ENCODE measurements at places on chromosomes 12 and 14. TPM values are rescaled to one million over a fixed set of nuclear protein-coding genes. Genes with fewer than 3 reads are reported as not detected.

The CD163 gene
- total RNA-seq, result 35.0 TPM

The MYH7 gene
- total RNA-seq, result not detected

- no peak for DNase-seq
Measured at GRCh38 chr12:93197067-93197593, 180.6 kb upstream of the NUDT4 start.

The ITGB7 gene
- 410 TPM for total RNA-seq

The TAS2R20 gene
- 3.1 TPM for total RNA-seq

The PLCZ1 gene
- total RNA-seq, result not detected

GRCh38 chr12:113831016-113831415 lies 135.1 kb downstream of the RBM19 start:
- DNase-seq, result no peak

The LRRIQ1 gene
- total RNA-seq, result not detected

DNA sequence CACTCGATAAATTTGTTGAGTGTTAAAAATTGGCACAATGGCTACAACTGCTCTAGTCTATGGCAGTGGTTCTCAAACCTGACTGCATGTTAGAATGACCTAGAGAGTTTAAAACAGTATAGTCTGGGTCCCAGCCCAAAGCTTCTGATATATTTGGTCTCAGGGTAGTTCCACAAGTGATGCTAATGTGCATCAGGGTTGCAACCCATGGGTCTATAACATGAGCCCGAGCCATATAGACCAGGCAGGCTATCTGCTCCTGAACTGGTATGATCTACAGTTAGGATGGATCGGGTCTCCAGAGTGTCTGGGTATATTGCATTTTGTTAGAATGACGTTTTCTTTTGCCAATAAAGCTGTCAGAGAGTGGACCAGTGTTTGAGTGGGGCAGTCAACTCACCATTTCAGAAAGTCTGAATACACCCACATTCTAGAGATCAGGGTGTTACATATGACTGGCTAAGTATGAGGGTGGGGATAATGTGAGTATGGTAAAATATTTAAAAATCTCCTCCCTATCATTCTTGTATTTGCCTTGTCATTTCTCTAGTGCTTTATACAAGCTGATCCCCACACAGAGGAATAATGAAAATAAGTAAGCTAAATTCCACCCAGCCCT lies 80.9 kb downstream of the FRMD6 start:
- DNase-seq, result no peak

DNA sequence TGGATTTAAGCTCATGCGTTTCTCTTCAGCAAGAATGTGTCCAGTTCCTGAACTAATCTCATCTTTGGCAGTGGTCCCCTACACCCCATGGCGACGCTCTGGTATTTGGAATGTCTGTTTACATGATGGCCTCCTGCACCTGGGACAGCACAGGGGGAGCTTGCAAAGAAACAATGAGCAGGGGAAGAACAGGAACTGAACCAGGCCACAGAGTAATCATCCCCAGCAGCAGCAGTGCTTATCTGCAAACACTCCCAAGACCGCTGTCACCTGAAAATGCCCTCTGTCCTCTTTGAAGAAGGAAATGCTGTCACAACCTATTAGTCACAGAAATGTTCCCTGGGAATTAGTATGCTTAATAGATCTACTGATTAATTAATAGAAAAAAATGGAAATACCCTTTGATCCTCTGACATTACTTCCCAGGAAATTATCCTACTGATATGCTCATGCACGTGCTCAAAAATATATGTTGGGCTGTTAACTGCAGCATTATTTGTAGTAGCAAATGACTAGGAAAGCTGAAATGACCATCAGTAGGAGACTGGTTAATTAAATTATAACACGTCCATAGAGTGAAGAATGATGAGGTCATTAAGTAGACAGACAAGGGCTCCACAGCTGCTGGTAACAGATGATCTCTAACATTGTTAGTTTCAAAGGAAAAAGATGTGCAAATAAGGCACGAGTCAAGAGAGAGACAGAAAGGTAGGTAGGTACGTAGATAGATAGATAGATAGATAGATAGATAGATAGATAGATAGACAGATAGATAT lies 279.3 kb upstream of the FLRT2 start:
- DNase-seq, result no peak

- DNase-seq, result no peak
Measured at GRCh38 chr12:49609875-49610154, 4.4 kb upstream of the FAM186B start.

DNA sequence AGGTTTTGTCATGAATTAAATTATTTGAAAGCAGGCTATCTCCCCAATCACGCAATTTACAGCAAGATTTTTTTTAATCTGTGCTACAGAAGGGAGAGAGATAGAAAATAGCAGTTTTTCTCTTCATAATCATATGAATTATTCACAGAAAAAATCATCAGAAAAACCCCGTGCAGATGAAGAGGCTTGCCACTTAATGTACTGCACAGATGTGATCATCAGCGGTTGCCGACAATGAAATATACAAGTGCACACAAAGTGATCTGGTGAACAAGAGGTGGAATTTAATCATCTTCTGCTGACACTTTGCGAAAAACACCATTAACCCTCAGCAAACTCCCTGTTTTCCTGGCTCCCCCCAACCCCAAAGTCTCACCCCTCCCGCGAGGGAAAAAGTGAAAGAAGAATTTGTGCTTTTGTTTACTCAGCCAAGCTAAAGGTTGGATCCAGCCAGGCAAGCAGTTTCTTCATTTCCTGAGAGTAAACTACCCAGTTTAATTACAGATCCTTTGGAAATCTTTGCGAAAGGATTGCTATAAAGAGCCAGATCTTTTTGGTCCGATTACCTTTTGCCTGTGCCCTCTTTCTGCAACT lies 3.1 kb upstream of the LMO3 start:
- DNase-seq, result no peak

- no peak for DNase-seq
Measured at GRCh38 chr12:104651811-104652210, 195.1 kb downstream of the CHST11 start.

The TSHR gene
- not detected for total RNA-seq

GRCh38 chr14:22112004-22112403 lies 438.4 kb upstream of the OR4E1 start:
- peak; percentile 41 for DNase-seq

The C14orf39 gene
- total RNA-seq, result not detected

All from naive thymus-derived CD4-positive, alpha-beta T cell (primary cell).